ENCODE measurements at places on chromosomes 2 and 18.

GRCh38 chr2:165428926-165429325, 40.6 kb upstream of the CSRNP3 start:
- DNase-seq: no peak

DNA sequence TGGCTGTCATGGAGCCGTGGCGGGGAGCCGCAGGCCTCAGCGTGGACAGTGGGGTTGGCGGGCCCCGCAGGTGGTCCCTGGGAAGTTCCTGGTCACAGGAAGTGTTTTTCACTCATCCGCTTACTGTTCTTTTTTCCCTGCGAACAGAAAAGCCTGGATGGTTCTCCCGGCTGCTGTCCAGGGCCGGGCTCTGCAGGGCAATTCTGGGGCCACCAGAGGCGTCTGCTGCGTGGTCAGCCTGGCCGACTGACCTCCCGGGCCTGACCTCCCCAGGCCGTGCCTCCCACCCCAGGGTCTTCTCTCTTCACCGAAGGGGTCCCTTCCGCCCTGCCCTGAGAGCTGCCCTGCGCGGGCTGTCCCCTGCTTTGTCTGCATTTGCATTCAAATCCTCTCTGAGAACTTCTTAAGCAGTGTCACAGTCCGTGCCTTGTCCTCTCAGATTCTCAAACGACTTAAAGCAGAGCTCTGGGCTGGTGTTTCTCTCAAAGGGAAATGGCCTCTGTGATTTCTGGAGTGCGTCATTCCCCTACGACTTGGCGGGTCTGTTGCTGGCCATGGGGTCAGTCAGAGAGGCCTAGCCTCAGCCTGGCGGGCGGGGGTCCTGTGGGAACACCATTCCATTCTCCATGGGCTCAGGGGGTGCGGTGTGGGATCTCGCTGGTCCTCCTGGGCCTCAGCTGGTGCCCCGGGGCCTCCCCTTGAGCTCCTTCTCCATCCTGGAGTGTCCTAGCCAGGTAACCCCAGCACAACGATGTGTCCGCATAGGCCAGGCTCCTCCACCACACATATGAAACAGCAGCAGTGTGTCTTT, 38.3 kb downstream of the KLHL29 start:
- DNase-seq: no peak

DNA sequence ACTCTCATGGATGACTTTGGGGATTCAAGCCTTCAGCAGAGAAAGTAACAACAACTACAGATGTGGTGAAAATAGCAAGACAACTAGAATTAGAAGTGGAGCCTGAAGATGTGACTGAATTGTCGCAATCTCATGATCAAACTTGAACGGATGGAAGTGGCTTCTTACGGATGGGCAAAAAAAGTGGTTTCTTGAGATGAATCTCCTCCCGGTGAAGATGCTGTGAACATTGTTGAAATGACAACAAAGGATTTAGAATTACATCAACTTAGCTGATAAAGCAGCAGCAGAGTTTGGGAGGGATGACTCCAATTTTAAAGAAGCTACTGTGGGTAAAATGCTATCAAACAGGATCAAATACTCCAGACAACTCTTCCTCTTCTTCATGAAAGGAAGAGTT, 43.1 kb downstream of the AAK1 start:
- DNase-seq: no peak

DNA sequence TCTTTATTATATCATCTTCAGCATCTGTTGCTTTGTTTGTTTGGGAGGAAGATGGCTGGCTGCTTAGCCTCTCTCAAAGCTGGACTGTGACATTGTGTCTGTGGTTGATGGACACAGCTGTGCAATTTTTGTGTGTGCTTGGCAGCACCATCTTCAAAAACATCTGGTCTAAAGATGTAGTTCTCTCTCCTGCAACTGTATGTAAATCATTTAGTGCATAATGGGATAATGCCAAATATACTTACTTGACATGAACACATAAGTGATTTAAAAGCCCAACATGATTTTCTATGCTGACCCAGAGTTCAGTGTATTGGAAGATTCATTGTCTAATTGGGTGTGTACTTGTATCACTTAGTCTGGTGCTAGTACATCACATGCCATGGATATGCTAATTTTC, 112.2 kb downstream of the MAP4K4 start:
- DNase-seq: no peak

DNA sequence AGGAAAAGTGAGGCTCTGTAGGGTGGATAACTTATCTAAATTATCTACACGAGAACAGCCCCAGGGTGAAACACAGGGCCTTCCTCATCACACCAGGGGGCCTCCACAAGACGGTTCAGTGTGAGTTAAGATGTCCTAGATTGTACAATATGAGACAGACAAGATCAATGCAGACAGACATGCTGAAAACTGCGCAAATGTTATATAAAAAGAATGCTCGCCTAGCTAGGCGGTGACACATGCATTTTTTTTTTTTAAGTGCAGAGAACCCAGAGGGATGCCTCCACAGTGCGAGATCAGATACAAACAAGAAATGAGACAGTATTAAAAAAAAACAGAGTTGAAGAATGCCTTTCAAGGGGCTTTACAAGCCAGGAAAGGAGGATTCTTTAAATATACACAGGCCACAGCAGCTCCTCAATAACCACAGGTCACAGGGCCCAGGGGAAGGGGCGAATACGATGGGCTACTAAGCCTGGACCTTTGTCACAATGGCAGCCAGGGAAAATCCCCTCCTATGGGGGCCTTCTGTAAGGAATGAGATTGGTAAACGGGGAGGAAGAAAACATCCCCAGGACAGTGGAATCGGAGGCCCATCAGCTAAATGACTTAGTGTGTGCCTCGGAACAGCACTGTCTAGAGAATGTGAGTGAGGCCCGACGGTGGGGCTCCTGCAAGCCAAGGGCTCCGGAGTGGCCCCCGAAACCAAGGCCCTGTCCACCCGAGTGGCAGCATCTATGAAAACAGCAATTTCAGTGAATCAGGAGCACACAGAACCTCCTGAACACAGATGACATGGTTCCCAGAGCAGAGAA, 48.9 kb downstream of the ADCY3 start:
- no peak for DNase-seq

- no peak for DNase-seq
Measured at GRCh38 chr2:189933041-189933440, 129.5 kb downstream of the MSTN start.

GRCh38 chr18:58235001-58235436, 191.0 kb downstream of the NEDD4L start:
- DNase-seq: no peak

DNA sequence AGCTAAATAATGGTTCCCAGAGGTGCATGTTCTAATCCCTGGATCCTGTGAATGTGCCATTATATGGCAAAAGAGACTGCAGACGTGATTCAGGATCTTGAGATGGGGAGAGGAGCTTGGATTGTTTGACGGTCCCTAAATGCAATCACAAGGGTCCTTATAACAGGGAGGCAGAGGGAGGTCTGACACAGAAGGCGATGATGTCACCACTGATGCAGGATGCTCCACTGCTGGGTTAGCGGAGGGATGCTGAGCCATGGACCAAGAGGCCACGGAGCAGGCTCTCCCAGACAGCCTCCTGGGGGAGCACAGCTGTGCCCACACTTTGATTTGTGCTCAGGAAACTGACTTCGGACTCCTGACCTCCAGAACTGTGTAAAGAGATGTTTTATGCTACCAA, 156.2 kb downstream of the UXS1 start:
- no peak for DNase-seq

GRCh38 chr2:2575870-2576386, 244.9 kb upstream of the MYT1L start:
- no peak for DNase-seq

- DNase-seq: no peak
Measured at GRCh38 chr2:219723311-219723710, 95.9 kb downstream of the SLC4A3 start.

GRCh38 chr2:195307751-195308150, 349.3 kb upstream of the SLC39A10 start:
- DNase-seq: no peak

- no peak for DNase-seq
Measured at GRCh38 chr2:130829015-130829414, 7.7 kb upstream of the ARHGEF4 start.

- DNase-seq: no peak
Measured at GRCh38 chr2:20599001-20599600, 51.8 kb downstream of the HS1BP3 start.

All from NCI-H2107 (cell line).